ENCODE measurements at places on chromosomes 6 and 20.

DNA sequence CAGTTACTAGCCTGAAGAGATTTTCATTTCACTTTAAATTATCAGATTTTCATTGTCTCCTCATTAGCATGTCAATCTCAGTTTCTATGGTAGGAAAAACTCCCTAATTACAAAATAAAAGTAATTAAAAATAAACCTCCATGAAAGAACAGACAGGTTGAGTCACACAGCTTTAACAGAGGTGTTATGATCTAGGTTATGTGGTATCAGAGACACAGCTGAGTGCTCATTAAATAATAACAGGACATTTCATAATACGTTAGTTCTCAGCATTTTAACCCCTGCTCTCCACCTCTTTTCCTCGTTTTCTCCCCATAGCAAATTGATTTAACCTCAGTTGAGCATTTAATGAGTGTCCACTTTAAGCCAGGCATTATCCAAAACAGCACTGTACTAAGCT, 21.9 kb downstream of the TPBG start:
- no peak for DNase-seq

DNA sequence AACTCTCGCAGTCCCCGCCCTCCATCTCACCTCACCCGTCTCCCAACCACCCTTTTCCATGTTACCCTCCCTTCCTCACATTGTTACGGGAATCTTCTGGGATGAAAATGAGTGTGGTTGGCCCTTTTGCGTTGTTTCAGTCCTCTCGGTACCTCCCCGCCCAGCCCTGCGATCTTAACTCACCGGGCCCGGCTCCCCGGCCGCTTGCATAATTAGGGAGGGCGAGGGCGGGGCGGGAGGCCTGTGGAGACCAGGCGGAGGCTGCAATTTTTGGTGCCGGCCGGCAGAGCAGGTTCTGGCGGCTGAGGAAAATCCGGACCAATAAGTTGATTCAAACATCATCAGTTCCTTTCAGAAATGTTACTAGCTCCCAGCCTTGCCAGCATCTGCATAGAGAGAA, 25.2 kb downstream of the TFAP2B start:
- no peak for DNase-seq

- DNase-seq, result no peak
These were observed 16.5 kb downstream of the DYNLRB1 start for GRCh38 chr20:34532756-34533155.

DNA sequence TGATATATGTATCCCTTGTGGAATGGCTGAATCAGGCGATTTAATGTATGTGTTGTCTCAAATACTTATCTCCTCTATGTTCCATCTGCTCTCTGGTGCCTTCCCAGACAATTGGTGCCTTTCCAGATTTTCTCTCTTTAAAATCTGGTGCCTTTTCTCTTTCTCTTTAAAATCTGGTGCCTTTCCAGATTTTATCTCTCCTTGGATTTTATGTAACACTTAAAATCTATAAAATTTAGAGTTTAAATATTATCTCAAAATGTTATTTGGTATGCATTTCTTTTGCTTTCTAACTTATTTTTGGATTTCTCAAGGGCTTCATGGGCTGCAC, 116.3 kb downstream of the KIF13A start:
- DNase-seq, result no peak

- no peak for DNase-seq
These were observed 128.3 kb downstream of the DST start for GRCh38 chr6:56514395-56514794.

DNA sequence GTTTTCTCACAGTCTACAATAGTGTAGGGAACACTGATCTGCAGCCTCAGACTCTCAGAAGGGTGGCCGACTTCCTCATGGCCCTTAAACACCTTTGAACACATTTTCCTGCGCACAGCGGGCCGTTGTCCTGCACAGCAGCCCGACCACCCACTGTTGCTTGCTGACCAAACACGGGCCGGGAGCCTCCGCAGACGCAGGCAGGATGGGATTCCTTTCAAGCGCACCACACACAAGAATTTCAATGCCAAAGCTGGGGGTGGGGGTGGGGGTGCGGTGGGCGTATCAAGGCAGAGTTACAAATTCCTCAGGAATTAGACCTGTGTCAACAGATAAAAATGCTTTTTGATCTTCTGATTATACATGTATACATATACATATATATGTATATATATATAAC, 74.5 kb downstream of the HUS1B start:
- DNase-seq, result no peak

DNA sequence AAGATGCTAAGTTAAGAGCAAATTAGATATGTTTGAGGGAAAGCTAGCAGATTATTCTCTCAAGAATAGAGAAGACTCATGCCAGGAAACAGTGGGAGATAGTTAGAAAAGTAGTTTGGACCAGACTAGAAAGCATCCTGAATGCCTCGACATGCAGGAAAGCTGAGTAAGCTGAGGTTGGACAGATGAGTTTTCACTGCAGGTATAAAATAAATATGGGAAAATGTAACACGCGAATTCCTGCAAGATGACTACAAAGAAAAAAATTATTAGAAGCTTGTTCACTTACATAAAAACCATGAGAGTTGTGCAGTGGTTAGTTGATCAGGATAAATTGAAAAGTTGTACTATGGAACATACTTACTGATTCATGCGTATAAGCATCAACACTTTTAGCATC, 484.2 kb upstream of the MANEA start:
- no peak for DNase-seq

DNA sequence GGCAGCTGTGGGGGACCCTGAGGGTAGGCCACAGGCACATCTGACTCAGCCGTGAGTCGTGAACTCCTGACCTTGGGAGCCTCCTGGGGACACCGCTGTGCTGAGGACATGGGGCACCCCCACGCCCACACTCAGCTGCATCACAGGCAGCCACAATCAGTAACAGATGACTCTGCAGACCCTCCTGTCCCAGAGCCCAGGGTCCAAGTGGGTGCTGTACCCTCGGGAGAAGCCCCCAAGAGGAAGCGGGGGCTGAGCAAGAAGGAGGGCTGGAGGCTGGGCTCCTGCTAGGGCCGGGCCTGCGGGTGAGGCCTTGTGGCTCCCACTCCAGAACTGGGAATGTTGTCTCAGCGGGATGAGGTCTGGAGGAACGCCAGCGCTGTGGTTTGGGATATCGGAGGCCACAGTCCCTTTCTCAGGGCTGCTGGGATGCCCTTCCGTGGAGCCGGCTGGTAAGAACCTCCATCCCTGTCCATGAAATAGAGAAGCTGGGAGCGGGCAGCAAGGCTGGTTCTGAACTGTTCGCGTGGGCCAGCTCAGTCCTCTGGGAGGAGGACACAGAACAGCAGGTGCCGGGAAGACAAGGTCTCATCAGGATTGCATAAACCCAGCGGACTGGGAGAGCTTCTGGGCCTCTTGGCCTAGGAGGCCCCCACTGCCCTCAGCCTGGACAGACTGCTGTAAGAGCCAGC, 3.1 kb upstream of the LAMA5 start:
- no peak for DNase-seq

- no peak for DNase-seq
These were observed 36.5 kb downstream of the TRAM2 start for GRCh38 chr6:52540286-52540902.

GRCh38 chr6:14732226-14732843, 513.5 kb upstream of the JARID2 start:
- no peak for DNase-seq

- no peak for DNase-seq
These were observed 103.6 kb downstream of the COL12A1 start for GRCh38 chr6:75102301-75102700.

DNA sequence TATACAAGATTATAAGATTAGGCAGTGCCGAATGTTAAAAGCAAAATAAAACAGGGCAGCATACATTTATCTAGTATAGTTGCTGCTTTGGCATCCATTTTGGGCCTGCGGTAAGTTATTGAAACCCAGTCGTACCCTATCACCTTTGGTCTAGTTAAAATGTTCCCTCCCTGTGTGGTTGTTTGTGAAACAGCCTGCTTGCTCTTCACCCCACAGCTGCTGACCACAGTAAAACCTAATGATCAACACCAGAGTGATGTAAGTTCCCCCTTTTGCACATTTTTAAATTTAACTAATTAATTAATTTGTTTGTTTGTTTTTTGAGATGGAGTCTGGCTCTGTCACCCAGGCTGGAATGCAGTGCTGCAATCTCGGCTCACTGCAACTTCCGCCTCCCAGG, 50.3 kb upstream of the TXNDC5 start:
- DNase-seq, result no peak

DNA sequence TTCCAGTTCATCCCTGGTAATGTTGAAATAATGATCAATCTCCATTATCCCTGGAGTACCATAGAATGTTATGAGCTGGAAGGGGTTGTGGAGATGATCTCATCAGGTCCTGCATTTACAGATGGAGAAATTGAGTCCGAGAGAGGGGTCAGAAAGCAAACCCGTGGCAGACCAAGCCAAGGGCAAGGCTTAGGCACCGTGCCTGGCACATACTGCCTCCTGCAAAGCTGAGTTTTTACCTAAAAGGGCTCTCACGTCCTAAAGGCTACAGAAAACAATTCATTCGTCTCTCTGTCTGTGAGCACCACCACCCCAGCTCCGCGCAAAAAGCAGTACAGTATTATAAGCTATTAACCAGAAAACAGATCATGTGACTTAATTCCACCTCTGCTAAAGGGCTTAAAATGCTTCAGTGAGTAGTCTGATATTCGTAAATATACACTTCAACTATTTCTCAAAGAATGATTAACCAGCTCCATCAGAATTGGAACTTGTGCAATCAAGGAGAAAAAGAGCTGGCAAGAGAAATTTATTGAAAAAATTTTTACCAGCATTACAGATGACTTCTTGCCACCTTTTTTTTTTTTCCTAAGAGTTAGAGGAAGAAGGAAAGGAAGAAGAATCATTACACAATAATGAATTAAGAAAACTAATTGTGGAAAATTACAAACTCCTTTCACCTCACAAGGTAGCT, 3.4 kb upstream of the PARD6B start:
- DNase-seq, result no peak

GRCh38 chr6:108091288-108091687, 16.7 kb upstream of the OSTM1 start:
- DNase-seq, result no peak

GRCh38 chr6:111979633-111980032, 74.3 kb upstream of the CCN6 start:
- no peak for DNase-seq

- no peak for DNase-seq
These were observed 414.3 kb downstream of the TFAP2A start for GRCh38 chr6:10000551-10000950.

GRCh38 chr6:12716298-12716916, at the start of gene PHACTR1:
Gene PHACTR1 (plus strand): TSS chr6:12716767.
- DNase-seq, result no peak

DNA sequence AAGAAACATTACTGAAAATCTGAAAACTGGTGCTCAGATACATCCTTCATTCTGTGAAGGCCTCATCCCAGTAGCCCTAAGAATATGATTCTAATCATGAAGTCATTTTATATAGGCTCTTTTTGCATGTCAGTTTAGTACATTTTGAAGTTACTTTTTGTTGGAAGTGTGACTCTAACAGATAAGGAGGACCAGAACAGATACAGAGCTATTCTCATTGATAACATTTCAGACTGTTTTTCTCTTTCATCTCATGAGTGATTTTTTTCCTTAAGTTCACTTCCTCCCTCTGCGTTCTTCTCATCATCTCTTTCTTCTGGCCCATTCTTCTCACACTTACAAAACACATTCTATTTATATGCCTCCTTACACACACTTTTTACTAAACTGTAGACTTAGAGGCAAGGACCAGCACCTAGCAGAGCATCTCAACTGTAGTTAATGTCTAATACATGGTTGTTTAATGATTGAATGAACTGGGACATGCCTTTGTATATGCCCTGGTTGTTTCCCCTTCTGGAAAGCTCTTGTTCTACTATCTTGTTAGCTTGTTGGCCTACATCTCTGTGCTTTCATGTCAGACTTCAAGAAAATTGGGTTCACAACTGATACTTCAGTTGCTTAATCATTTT, 8.7 kb downstream of the CTNNBL1 start:
- DNase-seq, result no peak

GRCh38 chr6:161261325-161261724, 12.5 kb downstream of the AGPAT4 start:
- DNase-seq, result no peak

DNA sequence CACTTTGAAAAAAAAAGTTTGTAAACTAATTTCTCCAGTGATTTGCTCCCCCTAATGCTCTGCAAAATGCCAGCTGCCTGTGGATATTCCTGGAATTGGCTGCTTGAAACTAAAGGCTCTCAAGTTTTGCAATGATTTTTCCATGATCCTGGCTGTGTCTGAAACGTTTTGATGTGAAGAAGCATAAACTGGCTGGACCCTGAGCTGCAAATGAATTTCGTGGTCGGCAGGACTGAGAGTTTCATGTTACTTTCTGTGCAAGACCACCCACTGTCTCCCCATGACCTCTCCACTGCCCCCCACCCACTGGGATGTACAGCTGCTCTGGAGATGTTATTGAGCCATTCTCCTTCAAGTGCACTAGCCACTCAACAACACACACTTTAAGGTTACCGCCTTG, 171.3 kb upstream of the SSTR4 start:
- DNase-seq, result no peak

DNA sequence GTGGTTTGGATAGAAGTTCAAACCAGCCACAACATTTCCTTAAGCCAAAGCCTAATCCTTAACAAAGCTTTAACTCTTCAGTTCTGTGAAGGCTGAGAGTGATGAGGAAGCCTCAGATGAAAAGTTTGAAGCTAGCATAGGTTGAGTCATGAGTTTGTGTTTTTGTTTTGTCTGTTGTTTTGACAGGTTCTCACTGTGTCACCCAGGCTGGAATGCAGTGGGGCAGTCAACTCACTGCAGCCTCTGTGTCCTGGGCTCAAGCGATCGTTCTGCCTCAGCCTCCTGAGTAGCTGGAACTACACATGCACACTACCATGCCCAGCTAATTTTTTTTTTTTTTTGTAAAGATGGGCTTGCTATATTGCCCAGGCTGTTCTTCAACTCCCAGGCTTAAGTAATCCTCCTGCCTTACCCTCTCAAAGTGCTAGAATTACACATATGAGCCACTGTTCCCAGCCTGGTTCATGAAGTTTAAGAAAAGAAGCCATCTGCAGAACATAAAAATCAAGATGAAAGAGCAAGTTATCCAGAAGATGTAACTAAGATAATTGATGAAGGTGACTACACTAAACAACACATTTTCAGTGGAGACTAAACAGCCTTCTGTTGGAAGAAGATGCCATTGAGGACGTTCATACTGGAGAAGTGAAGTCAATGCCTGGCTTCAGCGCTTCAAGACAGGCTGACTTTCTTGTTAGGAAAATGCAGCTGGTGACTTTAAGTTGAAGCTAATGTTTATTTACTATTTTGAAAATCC, 96.2 kb downstream of the SMAP1 start:
- no peak for DNase-seq

- no peak for DNase-seq
These were observed 161.1 kb downstream of the ERMARD start for GRCh38 chr6:169912266-169913095.

- no peak for DNase-seq
These were observed 43.7 kb downstream of the TOP1 start for GRCh38 chr20:41072190-41072863.
